ENCODE measurements at places on chromosomes 5 and 9.

DNA sequence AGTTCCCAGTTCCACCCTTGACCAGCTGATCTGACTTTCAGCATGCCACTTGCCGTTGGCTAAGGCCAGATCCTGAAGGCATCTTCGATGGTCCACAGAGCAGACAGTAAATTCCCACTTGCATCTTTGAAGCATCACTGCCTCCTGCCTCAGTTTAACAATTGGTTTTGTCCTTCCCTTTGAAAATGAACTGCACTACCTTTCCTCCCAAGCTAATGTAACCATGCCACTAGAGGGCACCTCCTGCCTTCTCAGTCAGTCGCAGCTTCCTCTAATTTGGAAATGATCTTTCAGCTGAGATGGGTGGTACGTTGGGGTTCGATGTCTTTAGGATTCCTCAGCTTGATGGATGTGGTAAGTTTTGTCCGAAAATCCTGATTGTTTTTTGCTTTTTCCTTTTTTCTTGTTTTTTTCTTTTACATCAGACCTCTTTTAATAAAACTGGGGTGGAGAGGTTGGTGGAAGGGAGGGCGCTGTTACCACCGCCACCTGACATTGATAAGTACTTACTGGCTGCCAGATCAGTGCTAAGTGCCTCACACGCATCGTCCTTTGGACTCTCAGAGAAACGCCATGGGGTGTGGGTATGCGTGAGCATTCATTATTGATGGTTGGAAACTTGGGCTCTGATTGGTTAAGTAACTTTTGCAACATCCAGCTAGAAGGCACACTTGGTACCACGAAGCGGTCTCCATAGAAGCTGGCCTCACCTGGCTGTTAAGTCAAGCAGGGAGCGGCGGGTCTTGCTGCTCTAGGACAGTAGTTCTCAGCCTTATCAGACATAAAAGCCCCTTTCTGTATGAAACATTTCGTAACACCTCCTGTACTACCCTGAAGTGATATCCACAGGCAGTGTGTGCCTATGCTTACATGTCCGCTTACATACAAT lies 16.9 kb downstream of the PTTG1 start:
- DNase-seq, result peak; percentile 48

- DNase-seq, result no peak
Measured at GRCh38 chr9:97573482-97574073, 59.6 kb downstream of the TSTD2 start.

DNA sequence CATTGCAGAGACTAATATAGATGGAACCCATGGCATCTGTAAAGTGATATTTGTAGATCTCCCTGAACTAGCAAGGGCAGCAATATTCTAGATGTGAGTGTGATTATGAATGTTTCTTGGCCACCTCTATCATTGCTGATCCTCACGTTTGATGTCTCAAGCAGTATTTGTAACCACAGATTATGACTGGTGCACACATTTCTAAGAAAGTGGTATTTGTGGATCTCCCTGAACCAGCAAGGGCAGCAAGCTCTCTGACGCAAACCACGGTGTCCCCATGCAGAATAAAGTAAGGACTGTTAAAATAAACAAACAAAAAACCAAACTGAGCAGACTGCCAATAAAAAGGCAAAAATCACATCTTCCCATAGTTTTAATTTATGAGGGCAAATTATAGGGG lies 301.3 kb downstream of the CSNK1G3 start:
- no peak for DNase-seq

DNA sequence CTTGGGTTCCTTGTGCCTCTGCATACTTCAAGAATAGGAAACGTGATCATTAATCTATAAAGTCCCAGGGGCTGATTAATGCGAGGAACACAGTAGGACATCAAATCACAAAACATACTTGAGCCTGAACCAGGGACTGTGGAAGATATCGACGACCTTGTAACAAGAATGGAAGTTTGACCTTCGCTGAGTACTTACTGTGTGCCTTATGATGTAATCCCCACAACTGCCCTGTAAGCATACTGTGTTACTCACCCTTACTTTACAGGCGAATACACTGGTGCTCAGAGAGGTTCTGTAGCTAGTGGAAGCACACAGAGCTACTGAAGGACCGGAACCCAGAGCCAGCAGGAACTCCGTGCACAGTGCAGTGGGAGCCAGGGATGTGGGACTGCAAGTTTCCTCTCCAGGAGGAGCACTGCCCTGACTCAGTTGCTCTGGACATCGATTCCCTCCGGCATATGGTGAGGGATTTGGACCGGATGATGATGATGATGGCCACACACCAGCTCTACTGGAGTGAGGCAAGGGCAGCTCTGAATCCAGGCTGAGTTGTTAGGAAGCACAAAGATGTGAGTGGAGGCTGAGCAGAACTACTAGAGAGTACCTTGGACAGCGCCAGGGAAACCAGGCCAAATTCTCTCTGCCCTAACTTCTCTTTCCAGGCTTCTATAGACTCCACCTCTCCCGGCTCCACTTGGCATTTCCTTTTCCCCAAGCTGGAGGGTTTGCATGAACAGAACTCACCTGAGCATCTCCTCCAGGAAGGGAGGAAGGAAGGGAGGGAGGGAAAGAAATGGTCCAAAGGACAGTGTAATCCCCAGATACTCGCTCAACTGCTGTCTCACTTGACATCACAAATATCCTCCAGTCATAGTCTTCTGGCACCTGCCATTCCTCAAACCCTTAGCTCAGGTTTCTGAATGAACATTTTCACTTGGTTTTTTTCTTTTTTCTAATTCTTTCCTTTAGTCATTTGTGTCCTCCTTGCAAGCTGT lies 1.5 kb upstream of the GABBR2 start:
- peak; percentile 40 for DNase-seq

DNA sequence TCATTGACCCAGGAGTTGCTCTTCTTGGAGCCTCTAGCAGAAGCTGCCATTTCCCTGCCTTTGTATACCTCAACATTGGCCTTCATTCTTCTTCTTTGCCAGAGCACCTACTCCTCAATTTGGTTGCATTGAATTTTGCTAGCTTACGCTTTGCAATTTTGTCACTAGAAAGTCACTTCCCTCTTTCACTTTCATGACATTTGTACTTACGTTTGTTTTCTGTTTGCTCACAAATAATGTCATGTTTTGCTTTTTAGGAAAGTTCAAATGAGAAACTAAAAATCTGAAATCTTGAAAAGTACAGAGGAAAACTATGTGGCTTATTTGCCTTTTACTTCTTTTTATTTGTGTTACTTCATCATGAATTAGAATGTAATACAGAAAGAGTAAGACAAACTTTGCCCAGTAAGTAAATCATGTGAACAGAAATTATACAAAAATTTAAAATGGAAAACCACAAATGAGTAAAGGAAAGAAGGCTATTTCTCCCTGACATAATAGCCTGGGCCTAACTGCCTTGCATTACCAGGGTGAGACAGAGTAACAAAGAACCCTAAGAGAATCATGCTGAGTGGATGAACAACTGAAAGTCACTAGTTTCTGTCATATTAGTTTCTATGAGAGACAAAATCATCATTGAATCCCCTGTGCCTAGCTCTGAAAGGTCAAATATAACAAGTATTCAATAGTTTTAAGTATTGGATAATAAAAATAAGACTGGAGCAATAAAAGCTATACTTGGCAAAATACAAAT lies 7.4 kb upstream of the IFNA1 start:
- no peak for DNase-seq

DNA sequence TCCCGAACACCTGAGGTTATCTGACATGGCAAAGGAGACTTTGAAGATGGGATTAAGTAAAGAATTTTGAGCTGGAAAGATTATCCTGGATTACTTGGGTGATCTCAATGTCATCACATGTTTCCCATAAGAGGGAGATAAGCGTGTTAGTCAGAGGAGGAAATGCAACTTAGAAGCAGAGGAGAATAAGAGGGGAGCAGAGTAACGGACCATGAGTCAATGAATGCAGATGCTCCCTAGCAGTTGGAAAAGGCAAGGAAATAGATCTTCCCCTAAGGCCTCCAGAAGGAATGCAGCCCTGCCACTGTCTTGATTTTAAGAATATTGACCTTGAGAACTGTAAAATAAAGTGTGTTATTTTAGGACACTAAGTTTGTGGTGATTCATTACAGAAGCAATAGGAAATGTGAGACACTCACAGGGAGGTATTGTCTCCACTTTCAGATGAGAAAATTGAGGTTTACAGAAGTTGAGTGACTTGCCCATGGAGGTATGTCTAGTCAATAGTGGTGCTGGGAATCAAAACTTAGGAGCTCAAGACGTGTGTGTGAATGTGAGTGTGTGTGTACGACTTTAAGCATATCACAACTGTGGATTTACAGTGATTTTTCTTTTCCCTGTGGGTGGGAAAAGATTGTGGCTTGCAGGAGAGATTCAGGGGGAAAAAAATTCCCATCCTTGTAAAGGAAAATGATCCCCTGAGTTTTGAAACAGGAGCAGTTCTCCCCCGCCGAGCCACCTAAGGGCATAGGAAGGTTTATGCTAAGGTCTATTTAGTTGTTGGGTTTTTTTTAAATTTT lies 125.3 kb downstream of the TRIM32 start:
- no peak for DNase-seq

- no peak for DNase-seq
Measured at GRCh38 chr5:79235261-79235633, 684 bp upstream of the JMY start.
